ENCODE measurements at places on chromosomes 12 and 14. TPM values are rescaled to one million over a fixed set of nuclear protein-coding genes. Genes with fewer than 3 reads are reported as not detected.
A peak's percentile ranks its signal among the peaks of the same experiment; 100 is the strongest.

Gene PPP1R36
- total RNA-seq: 7.6 TPM

DNA sequence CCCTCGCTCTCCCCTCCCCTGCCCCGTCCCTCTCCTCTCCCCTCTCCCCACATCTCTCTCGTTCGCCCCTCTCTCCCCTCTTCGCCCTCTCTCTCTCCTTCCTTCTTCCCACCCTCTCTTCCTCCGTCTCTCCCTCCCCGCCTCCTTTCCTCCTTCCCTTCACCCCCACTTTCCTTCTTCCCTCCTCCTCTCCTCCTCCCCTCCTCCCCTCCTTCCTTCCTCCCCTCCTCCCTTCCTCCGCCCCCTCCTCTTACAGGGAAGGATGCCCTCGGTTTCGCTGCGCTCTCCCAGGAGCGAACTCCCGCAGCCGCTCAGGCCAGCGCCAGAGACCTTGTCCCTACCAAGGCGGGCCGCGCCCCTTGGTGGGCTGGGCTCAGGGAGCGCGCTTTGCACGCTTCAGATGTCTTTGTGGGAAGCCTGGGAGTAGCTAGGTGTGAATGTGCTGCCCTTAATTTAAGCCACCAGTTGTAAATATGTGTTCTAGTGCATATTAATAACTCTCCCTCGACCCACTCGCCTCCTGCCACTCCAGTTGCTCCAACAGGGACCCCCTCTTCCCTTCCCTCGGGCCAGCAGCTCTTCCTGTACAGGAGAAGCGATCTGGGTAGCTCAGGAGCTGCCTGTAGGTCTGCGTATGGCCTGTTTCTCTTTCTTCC is 13.3 kb upstream of the MAP3K9 start:
- DNase-seq: no peak
- H3K27me3 ChIP-seq: peaks cover 42% of the 10 kb centered on the region
- H3K4me1 ChIP-seq: peaks cover 23% of the 10 kb centered on the region
- H3K4me3 ChIP-seq: peak overlapping the region; percentile 56
- H3K36me3 ChIP-seq: no peaks in the 10 kb centered on the region
- H3K27ac ChIP-seq: no peak overlapping the region

GRCh38 chr12:52767020-52767379 is 10.1 kb downstream of the KRT76 start:
- H3K36me3 ChIP-seq: no peaks in the 10 kb centered on the region
- no peaks in the 10 kb centered on the region for H3K27me3 ChIP-seq
- H3K4me1 ChIP-seq: no peaks in the 10 kb centered on the region
- no peak overlapping the region for H3K4me3 ChIP-seq

Gene FLRT2
- total RNA-seq: 26.4 TPM

- peak overlapping the region; percentile 80 for H3K4me3 ChIP-seq
- no peak for DNase-seq
- H3K27me3 ChIP-seq: no peaks in the 10 kb centered on the region
- H3K27ac ChIP-seq: peak overlapping the region; percentile 100
Observed at GRCh38 chr12:121804417-121805111, 755 bp downstream of the SETD1B start.

Gene CCNK
- total RNA-seq: 29.1 TPM

Gene PRICKLE1
- total RNA-seq: 21.6 TPM

DNA sequence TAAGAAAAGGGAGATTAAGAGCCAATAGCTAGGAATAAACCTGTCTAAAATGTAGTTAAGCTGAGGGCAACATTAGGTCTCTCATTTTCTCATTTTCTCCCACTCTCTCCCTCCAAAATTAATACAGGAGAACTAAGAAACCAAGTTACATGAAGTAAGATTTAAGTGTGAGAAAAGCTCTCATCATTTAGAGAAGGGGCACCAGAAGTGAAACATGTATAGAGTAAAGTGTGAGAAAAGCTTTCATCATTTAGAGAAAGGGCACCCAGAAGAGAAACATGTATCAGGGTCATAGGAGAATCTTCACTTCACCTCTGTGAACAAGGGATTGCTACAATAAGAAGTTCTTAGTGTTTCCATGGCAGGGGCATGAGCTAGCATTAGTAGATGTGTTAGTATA is 132.4 kb upstream of the CNTN1 start:
- H3K4me3 ChIP-seq: no peak overlapping the region
- H3K27ac ChIP-seq: no peak overlapping the region
- no peaks in the 10 kb centered on the region for H3K36me3 ChIP-seq
- H3K27me3 ChIP-seq: no peaks in the 10 kb centered on the region

Gene C12orf60
- 0.20 TPM for total RNA-seq

Gene YEATS4
- total RNA-seq: 18.6 TPM

GRCh38 chr12:95989504-95990123 is 6.5 kb downstream of the HAL start:
- DNase-seq: no peak
- no peaks in the 10 kb centered on the region for H3K27me3 ChIP-seq
- no peaks in the 10 kb centered on the region for H3K36me3 ChIP-seq
- H3K4me3 ChIP-seq: no peak overlapping the region

DNA sequence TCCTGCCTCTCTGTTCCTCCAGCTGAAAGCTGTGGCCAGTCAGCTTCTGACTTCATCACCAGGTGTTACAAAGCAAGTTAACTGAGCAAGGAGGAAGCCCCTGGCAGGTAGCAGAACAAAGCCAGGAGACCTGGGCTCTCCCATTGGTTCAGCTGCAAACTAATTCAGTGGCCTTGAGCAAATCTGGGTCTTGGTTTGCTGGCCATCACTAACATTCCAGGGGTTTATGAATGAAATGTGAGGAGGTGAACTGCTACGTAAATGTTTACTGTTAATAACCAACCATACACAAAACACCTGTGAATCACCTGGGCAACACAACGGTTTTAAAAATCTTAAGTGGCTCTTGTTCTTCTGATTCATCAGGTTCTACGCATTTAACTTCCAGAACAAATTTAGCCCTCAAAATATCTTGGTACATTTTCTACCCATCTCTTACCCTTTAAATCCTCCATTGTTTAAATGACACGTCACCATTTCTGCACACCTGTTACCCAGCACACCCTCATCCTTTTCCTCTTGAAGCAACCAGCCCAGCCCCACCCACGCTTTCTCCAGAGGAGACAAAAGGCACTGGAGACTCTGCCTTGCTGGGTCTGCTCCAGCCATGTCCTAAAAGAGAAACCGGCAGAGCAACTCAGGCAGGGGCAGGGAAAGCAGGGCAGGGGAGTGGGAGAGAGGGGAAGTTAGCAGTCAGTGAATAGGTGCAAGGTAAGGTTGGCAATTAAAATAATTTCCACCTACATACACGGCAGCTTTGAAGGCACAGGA is 49.3 kb upstream of the TSPAN11 start:
- no peaks in the 10 kb centered on the region for H3K36me3 ChIP-seq
- no peak overlapping the region for H3K27ac ChIP-seq
- no peak for DNase-seq
- H3K4me3 ChIP-seq: no peak overlapping the region
- no peaks in the 10 kb centered on the region for H3K27me3 ChIP-seq

GRCh38 chr14:36662543-36663403 is 1.1 kb downstream of the PAX9 start:
- H3K27ac ChIP-seq: no peak overlapping the region
- H3K4me3 ChIP-seq: peak overlapping the region; percentile 33
- H3K4me1 ChIP-seq: peaks cover 38% of the 10 kb centered on the region
- H3K27me3 ChIP-seq: no peaks in the 10 kb centered on the region

DNA sequence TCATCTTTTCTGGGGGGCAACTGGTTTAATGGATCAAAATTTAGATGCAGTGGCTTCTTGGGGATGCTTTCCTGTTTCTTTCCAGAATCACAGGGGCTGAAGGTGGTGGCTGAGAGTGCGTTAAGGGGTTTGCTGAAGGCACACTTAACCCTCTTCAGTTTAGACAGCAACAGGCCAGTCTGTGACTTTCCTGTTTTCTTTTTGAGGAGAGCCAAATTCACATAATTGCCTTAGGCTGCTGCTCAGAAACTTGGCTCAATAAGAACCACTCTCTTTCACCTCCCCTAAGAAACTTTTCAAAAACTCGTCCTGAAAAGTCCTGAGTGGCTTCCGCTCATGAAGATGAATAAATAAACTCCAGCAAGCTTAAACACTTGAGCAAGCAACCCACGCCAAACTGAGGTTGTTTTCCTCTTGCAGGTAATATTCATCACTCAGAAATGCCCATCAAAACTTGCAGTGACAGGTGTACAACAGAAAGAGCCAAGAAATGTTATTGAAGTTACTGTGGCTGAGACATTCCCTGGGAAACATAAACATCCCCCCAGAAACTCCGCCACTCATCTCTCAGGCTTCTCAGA is 510.4 kb downstream of the TMEM132D start:
- H3K4me1 ChIP-seq: no peaks in the 10 kb centered on the region
- H3K36me3 ChIP-seq: no peaks in the 10 kb centered on the region
- no peak overlapping the region for H3K27ac ChIP-seq
- H3K27me3 ChIP-seq: no peaks in the 10 kb centered on the region
- H3K4me3 ChIP-seq: no peak overlapping the region
- DNase-seq: no peak

Gene SLC39A9
- 52.2 TPM for total RNA-seq

DNA sequence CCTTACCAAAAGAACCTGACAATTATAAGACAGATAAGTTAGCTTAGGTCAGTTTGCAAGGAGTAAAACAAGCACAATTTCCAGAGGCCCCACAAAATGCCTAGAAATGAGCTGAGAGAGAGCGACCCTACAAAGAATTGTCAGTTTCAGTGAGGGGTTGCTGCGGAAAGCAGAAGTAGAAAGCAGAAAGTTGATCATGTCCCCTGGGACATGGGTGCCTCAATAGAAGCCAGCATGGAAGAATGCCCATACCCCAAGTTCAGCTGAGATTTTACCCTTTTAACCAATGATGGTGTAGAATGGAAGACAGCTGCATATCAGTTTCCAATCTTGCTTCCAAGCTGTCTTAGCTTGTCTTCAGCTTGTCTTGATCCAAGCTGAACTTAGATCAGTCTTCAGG is 21.8 kb upstream of the CRY1 start:
- no peak overlapping the region for H3K4me3 ChIP-seq
- no peaks in the 10 kb centered on the region for H3K27me3 ChIP-seq
- H3K36me3 ChIP-seq: no peaks in the 10 kb centered on the region

DNA sequence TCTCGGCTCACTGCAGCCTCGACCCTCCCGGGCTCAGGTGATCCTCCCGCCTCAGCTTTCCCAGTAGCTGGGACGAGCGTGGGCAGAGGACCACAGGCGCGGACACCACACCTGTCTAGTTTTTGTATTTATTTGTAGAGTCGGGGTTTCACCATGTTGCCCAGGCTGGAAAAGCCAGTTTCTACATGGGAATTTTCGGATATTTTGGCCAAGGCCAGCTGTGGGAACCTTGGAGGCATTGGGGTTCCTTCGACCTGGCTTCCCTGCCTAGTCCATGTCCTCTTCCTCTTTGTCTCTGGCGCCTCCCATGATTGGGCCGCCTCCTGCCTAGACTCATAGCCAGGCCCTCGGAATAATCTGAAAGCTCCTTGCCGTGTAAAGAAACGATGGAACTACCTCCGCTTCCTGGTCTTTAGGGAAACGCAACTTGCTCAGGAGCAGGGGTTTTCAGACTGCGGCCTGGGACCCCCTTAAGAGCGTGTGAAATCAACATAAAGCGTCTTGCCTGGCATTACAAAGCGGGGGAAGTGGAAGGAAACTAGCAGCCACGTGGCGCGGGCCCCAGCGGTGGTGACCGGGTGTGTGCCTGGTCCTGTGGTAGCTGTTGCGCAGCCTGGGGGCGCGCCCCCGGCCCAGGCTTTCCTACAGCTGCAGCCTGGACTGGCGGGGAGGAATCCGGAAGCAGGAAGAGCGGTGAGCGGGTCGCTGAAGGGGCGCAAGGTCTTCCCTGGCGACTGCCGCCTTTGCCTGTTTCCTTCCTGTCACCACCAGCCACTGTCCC is 1.4 kb upstream of the HSP90AA1 start:
- peak; percentile 43 for DNase-seq
- no peaks in the 10 kb centered on the region for H3K27me3 ChIP-seq
- no peaks in the 10 kb centered on the region for H3K36me3 ChIP-seq
- H3K4me3 ChIP-seq: peak overlapping the region; percentile 59
- peaks cover 26% of the 10 kb centered on the region for H3K4me1 ChIP-seq

DNA sequence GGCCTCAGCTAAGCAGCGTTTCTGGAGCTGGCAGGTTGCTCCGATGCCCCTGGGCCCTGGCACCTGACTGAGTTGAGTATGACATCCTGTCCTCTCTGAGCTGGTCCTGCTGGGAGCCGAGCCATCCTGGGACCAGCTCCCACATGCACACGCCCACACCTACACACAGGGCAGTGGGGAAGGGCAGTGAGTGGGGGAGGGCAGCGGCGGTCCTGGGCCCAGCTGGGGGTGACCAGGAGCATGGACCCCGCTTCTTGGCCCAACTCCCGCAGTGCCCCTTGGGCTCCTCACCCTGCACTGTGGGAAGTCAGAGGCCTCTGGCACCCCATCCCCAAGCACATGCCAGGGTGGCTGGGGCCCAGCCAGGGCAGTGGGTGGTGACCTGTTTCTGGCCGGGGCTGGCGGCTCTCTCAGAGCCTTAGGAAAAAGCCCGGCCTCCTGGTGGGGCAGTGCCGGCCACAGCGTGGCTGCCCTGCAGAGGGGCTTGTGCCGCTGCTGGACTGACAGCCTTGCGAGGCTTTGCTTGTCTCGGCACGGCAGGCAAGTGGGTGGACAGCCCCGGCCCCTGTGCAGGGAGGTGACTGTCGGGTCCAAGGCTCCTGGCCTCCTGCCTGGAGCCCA is 5.9 kb upstream of the CRIP2 start:
- H3K4me3 ChIP-seq: no peak overlapping the region
- no peaks in the 10 kb centered on the region for H3K36me3 ChIP-seq
- H3K27me3 ChIP-seq: no peaks in the 10 kb centered on the region
- H3K4me1 ChIP-seq: peaks cover 58% of the 10 kb centered on the region
- H3K27ac ChIP-seq: peak overlapping the region; percentile 57

Gene NPAS3
- total RNA-seq: 12.3 TPM

GRCh38 chr14:51616256-51616655 is 35.5 kb upstream of the FRMD6 start:
- no peaks in the 10 kb centered on the region for H3K36me3 ChIP-seq
- H3K27me3 ChIP-seq: no peaks in the 10 kb centered on the region
- no peak for DNase-seq

- DNase-seq: no peak
- H3K4me3 ChIP-seq: peak overlapping the region; percentile 85
- peaks cover 54% of the 10 kb centered on the region for H3K4me1 ChIP-seq
Observed at GRCh38 chr14:105093431-105094192, 28.4 kb upstream of the GPR132 start.

Gene SLC6A15
- total RNA-seq: 0.59 TPM

GRCh38 chr12:53726946-53727309 is 324 bp downstream of the CALCOCO1 start:
- H3K36me3 ChIP-seq: no peaks in the 10 kb centered on the region
- peak overlapping the region; percentile 84 for H3K4me3 ChIP-seq
- H3K27ac ChIP-seq: peak overlapping the region; percentile 80
- no peak for DNase-seq
